Right atrium auricular region (tissue), 2 donors: ENCODE measurements at places on chromosomes 2 and 18.

DNA sequence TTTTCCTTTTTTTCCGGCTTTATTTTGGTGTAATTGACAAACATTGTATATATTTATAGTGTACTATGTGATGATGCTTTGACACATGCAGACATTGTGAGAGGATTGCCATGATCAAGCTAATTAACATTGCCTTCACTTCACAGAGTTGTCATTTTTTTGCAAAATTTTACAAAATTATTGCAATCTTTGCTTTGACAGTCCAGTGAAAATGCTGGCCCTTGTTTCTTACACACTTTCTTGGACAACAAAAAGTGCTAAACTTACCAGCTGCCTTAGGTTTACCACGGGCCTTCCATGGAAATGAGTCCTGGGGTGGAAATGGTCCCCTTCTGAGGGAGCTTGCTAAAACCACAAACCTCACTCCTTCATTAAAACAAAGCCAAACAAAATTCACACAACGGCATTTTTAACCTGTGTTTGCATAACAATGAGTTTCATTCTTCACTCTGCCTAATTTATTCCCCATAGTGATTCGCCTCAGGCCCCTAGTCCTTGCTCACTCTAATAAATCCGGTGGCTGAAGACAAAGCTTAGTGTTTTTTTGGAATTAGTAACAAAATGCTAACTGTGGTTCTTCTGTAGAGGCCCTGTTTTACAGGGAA lies 32.2 kb downstream of the LINC00305 start:
- DNase-seq = no peak

GRCh38 chr2:63537306-63537705 lies 51.0 kb downstream of the WDPCP start:
- no peak for DNase-seq

- no peak for DNase-seq
These were observed 91.8 kb downstream of the MTCL1 start for GRCh38 chr18:8797206-8797605.

- no peak for DNase-seq
These were observed 79.4 kb downstream of the SLC4A3 start for GRCh38 chr2:219706823-219707281.

GRCh38 chr2:218000136-218000535 lies 2.7 kb downstream of the TNS1 start:
- DNase-seq = no peak

- DNase-seq = no peak
These were observed 122.7 kb upstream of the RIOK3 start for GRCh38 chr18:23330423-23330822.

GRCh38 chr2:150425121-150425955 lies 62.1 kb downstream of the RND3 start:
- no peak for DNase-seq

DNA sequence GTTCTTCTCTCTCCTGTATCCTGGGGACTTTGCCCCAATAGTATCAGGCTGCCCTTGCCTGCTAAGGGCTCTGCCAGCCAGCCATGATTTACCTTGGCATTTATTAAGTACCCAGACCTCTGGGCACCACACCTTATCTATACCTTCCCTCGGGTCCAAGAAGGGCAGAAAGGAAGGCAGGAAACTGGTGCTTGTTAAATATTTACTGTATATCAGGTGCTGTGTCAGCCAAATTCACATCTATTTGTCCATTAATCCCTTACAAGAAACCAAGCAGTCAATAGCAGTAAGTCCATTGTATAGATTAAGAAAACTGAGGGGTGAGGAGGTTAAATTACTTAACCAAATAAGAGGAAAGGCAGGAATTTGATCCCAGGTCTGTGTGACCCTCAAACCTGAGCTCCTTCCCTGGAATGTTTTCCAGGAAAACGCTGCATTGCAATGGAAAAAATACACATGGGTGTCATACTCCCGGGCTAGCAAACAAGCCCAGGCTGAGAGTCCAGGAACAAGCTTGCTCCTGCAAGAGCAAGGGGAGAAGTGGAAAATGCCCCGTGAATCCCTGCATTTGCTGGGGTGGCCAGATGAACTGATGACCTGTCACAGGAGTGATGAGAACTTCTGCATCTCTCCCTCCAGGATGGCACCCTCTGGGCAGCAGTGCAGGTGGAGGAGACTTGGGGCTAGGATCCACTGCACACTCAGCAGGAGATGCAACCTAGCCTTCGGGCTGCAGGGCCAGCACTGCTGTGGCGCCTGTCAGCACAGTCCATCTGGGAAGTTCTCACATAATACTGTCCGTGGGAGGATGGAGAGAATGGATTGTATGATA lies 30.4 kb downstream of the CIB4 start:
- no peak for DNase-seq

DNA sequence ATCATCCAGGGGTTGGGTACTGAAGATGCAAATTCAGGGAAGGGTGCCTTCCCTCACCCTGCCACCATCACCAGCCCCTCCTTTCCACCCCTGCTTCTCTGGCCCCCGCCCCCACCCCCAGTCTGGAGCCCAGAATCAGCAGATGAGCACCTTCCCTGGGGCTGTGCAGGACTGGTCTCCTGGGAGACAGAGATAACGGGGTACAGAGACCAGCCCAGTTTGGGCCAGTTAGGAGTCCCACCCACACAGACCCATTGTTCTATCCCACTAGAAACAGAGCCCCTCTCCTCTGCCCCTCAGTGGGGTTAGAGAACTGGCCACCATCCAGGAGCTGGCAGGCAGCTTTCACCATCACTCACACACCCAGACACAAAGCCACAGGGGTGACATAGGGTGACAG lies 4.5 kb upstream of the CRYBA2 start:
- no peak for DNase-seq

- no peak for DNase-seq
These were observed 38.2 kb downstream of the CASP8 start for GRCh38 chr2:201298462-201299052.

DNA sequence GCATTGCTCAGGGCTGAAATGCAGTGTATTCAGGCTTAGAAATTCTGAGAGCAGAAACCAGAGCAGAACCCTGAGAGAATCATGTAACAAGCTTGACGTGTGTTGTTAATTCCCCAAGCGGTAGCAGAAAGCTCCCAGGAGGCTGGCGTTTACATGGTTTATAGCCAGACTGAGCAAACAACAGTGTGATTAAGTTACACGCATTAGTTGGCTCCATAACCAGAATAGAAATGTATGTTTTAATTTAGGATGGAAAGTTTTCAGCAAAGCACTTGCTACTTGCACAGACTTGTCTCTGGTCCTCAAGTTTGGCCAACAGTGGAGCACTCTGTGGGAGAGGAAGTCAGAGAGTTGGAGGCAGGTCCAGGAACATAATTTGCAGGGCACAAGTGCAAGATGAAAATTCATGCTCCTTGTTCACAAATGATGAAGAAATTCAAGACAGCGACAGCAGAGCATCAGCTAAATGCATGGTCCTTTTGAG lies 69.3 kb downstream of the MAPK4 start:
- no peak for DNase-seq

GRCh38 chr2:145748927-145749326 lies 1229.0 kb upstream of the ZEB2 start:
- DNase-seq = no peak

DNA sequence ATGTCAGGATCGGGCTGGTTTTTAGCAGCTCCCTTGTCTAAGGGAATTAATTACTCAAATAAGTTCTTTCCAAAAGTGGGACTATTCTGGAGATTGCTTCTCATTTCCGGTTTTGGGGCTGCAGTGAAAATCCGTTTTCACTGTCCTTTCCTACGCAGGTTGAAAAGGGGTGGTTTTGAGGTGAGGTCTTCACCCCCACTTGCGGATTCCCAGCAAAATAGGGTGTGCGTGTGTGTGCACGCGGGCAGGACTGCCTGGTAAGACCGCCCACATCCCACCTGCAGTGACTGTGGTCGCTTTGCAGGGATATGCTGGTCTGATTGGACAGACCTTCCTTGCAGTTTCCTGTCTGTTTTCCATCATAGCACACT lies 472 bp upstream of the PLEKHM3 start:
- no peak for DNase-seq

DNA sequence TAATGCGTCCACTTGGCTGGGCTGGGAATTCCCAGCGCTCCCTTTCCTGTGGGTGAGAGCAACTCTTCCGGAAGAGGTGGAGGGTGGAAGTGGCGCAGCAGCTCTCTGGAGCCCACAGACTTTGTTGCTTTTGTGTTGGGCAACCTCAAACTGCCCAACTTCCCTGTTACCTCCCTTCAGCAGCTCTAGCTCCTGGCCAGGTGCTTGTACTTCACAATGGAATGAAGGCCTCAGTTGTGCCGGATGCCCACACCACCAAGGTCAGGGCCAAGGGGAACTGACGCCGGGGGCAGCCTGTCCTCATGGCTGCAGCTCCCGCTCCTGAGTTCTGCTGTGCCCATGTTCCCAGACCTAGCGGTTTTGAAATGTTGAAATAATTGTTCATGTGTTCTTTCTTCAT lies 322.9 kb downstream of the GALR1 start:
- no peak for DNase-seq

- no peak for DNase-seq
These were observed 68.3 kb downstream of the PIAS2 start for GRCh38 chr18:46849007-46849406.

GRCh38 chr2:119428488-119429224 lies 3.0 kb upstream of the TMEM37 start:
- DNase-seq = no peak
